Stimulated activated CD8-positive, alpha-beta memory T cell treated with anti-CD3 and anti-CD28 coated beads, Interleukin-4, amount 100 ng/mL, for 48 hours (primary cell): ENCODE measurements at places on chromosomes 2 and 18.

DNA sequence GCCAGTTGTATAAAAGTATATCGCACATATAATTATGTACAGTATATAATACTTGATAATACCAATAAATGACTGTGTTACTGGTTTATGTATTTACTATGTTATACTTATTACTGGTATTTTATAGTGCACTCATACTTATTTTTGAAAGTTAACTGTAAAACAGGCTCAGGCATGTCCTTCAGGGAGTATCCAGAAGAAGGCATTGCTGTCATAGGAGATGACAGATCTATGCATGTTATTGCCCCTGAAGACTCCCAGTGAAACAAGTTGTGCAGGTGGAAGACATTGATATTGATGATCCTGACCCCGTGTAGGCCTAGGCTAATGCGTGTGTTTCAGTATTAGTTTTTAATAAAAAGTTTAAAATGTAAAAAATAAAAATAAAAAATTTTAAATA is 20.3 kb upstream of the ASXL3 start:
- DNase-seq: no peak

DNA sequence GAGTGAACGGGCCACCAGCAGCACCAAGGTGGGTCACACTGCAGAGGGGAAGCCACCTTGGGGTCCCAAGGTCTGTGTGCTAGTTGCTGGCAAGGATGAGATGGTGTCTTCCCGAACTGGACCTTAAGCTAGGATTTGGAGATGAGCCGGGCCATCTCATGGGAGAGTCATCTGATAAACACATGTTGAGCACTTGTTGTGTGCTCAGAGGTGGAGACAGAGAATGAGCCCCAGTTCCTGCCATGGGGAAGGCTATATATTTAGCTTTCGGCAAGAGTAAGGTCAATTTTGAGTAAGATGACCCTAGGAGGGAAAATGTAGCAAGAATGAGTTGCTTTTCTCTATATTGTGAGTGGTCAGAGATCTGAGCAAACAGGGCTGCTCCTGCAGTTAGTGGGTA is 41.4 kb upstream of the RPL31 start:
- no peak for DNase-seq

- DNase-seq: no peak
These were observed 162.1 kb downstream of the CD8B2 start for GRCh38 chr2:106649306-106649705.

DNA sequence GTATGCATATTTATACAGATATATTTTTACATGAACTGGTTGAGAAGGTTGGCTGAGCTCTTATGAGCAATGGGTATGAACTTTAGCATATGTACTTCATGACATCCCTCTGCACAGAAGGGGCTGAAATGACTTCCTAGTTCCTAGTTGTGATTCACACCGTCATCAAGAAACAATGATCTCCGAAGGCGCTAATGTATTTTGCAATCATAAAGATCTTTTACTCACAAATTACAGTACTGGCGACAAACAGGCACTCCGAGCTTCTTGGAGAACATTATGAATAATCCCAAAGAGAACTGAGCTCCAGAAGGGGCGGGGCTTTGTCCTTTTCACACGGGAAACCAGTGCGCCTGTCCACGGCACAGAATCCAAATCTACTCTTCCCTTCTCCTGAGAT is 18.1 kb downstream of the BCL2 start:
- no peak for DNase-seq

GRCh38 chr2:80896576-80896975 is 592.0 kb upstream of the LRRTM1 start:
- no peak for DNase-seq
